ENCODE measurements at places on chromosomes 7 and 10.

DNA sequence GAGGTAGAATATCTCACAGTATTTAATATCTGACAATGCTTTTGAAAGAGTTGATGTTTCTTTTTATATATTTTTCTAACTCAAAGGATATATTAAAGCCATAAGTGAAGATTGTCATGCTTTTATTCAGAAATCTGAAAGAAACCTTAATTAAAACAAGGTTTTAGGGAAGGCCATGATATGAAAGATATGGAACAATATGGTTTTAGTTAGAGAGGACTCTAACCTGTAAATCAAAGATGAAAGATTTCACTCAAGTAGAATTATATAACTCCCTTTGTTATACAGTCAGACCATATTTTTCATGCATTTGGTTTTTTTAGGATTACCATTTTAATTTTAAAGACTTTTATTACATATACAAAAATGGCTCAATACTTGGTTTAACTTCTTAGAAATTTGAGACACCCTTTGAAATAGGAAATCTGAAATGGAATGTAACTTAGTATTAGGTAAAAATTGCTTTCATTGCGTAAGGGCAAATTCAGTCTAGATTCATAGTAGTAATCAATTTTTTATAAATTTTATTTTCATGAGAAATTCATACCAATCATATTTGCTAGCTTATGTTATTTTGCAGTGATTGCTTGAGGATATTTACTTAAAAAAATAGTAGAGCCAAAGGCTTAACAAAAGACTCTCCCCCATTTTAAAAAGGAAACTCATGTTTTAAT lies 119.8 kb downstream of the TWIST1 start:
- H3K4me1 ChIP-seq, result no peaks in the 10 kb centered on the region
- H3K27ac ChIP-seq, result no peak overlapping the region
- DNase-seq, result no peak
- H3K27me3 ChIP-seq, result no peaks in the 10 kb centered on the region

- DNase-seq, result peak; percentile 24
- no peak overlapping the region for H3K27ac ChIP-seq
- H3K27me3 ChIP-seq, result no peaks in the 10 kb centered on the region
- no peak overlapping the region for H3K4me3 ChIP-seq
- H3K36me3 ChIP-seq, result no peaks in the 10 kb centered on the region
Measured at GRCh38 chr10:76037531-76038155, 606.2 kb downstream of the LRMDA start.

DNA sequence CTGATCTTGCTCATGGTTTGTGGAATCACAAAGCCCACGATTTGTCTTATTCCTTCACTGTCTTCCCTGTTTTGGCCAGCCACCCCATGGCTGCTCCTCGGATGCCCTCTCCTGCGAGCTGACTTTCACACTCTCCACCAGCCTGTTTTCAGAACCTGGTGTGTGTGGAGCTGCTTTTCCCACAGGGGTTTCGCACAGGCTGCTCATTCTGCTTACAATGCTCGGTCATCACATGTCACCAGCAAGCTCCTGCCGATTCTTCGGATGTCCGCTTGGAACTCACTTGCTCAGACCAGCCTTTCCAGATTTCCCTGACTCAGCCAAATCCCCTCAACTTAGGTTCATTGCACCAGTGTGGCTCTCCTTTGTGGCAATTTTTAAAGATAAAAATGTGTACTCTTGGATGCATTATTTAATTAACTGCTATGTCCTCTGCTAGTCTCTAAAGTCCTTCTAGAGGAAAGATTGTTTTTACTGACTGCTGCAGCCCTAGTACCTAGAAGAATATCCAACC lies 1018.6 kb upstream of the LRRTM3 start:
- no peaks in the 10 kb centered on the region for H3K27me3 ChIP-seq
- DNase-seq, result no peak
- H3K4me1 ChIP-seq, result no peaks in the 10 kb centered on the region
- no peak overlapping the region for H3K4me3 ChIP-seq

DNA sequence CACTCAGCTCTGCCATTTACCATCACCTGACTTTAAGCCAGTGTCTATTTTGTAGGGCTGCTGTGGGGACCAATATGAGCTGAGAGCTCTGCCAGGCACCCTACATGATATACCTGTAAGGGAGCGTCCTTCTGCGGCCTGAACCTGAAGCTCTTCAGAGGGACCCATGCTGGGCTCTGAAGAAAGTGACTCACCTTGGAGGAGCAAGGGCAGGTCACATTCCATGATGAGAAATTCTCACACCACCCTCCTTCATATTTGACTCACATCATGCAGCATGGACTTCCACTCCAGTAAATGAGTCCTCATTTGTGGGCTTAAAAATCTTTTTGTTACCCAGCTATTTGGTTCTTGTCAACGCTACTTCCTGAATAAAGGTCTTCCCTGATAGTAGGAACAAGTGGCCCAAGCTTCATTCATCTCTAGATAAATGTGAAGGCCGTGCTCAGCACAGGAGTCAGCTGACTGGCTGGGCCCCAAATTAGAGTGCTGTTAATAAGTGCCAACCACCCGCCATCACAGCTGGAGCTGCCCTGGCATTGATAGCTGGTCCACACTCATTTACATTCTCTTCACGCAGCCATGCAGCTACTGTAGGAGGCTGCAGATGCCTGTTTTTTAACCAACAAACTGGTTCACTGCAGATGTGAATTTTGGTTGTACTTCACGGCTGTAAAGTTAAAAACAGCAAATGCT lies 78.4 kb downstream of the RNF216 start:
- peak overlapping the region; percentile 42 for H3K27ac ChIP-seq
- DNase-seq, result peak; percentile 11
- peaks cover 28% of the 10 kb centered on the region for H3K4me1 ChIP-seq
- no peak overlapping the region for H3K4me3 ChIP-seq
- H3K36me3 ChIP-seq, result peaks cover 53% of the 10 kb centered on the region

- DNase-seq, result peak; percentile 39
- H3K4me1 ChIP-seq, result no peaks in the 10 kb centered on the region
- H3K27me3 ChIP-seq, result peaks cover 5% of the 10 kb centered on the region
- no peak overlapping the region for H3K4me3 ChIP-seq
Measured at GRCh38 chr7:42645906-42646305, 266.0 kb downstream of the C7orf25 start.

DNA sequence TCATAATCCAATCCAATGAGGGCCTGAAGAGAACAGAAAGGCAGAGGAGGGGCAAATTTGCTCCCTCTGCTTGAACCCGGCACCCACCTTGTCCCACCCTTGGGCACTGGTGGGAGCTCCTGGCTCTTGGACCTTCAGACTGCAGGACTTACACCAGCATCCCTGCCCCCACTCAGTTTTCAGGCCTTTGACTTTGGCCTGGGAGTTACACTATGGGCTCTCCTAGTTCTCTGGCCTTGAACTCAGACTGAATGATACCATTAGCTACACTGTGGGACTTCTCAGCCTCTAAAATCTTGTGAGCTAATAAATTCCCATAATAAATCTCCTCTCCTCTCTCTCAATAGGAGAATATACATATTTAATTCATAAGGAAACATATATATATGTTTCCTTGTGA lies 114.4 kb downstream of the AHR start:
- H3K4me3 ChIP-seq, result no peak overlapping the region
- no peaks in the 10 kb centered on the region for H3K36me3 ChIP-seq
- H3K27me3 ChIP-seq, result no peaks in the 10 kb centered on the region
- H3K27ac ChIP-seq, result no peak overlapping the region
- DNase-seq, result no peak

DNA sequence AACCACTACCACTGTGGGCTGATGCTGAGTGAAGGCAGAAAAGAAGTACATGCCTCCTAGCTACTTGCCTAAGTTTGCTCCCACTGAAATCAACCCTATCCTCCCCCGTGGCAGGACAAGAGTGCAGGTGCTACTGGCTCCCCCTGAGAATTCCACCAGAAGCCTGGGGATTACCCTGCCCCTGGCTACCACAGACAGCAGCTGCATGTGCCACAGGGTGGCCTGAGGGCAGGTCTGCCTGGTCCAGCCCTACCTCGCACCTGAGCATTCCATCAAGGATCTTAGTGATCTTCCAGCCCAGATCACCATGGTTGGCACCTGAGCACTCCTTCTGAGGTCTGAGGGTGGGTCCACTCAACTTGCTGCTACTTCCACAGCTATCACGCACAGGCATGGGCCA lies 176.4 kb upstream of the SMIM30 start:
- H3K27ac ChIP-seq, result no peak overlapping the region
- DNase-seq, result no peak
- no peaks in the 10 kb centered on the region for H3K36me3 ChIP-seq
- no peaks in the 10 kb centered on the region for H3K27me3 ChIP-seq
- no peaks in the 10 kb centered on the region for H3K4me1 ChIP-seq

DNA sequence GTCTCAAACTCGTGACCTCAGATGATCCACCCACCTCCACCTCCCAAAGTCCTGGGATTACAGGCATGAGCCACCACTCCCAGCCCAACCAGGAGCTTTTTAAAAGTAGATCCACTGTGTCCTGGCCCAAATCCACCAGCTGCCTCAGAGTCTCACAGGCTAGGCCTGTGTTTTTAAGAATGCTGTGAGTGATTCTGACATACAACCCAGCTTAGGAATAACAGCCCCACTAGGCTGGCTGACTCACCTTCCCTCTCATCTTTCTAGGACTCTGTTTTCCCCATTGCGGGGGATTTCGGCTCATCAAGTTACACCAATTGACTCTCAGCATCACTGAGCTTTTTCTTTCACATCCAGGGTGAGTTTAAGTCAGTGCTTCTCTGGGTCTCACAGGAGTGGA lies 207.6 kb downstream of the SKIDA1 start:
- peaks cover 25% of the 10 kb centered on the region for H3K4me1 ChIP-seq
- DNase-seq, result peak; percentile 61
- H3K27me3 ChIP-seq, result no peaks in the 10 kb centered on the region
- no peak overlapping the region for H3K4me3 ChIP-seq

GRCh38 chr7:80882213-80882801 lies 36.5 kb downstream of the SEMA3C start:
- no peaks in the 10 kb centered on the region for H3K27me3 ChIP-seq
- DNase-seq, result no peak
- H3K4me1 ChIP-seq, result peaks cover 3% of the 10 kb centered on the region
- H3K27ac ChIP-seq, result peak overlapping the region; percentile 50

DNA sequence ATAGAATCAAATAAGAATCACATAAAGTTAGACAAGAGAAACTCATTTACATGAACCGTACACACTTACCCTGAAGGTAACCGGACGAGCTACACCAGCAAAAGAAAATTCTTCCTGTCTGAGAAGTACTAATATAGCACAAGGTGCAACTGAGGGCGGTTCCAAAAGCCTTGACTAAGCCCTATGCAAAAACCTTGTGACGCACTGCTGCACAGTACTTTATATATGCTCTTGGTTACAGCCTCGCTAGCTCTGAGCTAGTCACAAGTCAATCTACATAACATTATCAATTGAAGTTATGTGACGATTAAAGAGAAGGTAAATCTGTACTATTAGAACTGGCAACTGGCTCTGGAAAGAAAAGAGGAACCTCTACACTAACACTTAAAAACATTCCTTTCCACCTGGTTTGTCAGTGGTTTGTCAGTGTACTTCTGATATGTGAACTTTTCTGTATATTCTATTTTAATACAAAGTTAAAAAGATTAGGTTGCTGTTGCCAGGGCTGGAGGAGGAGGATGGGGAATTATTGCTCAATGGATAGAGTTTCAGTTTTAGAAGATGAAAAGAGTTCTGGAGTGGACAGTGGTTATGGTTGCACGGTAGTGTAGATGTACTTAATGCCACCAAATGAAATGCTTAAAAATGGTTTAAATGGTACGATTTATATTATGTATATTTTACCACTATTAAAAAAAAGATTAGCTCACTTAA lies 21.6 kb downstream of the NT5C3A start:
- peaks cover 4% of the 10 kb centered on the region for H3K4me1 ChIP-seq
- no peaks in the 10 kb centered on the region for H3K27me3 ChIP-seq
- peak; percentile 29 for DNase-seq

GRCh38 chr10:67917679-67918078 lies 33.2 kb downstream of the SIRT1 start:
- no peak overlapping the region for H3K27ac ChIP-seq
- H3K27me3 ChIP-seq, result no peaks in the 10 kb centered on the region
- H3K36me3 ChIP-seq, result peaks cover 10% of the 10 kb centered on the region
- H3K4me1 ChIP-seq, result no peaks in the 10 kb centered on the region
- DNase-seq, result no peak
- H3K4me3 ChIP-seq, result no peak overlapping the region

DNA sequence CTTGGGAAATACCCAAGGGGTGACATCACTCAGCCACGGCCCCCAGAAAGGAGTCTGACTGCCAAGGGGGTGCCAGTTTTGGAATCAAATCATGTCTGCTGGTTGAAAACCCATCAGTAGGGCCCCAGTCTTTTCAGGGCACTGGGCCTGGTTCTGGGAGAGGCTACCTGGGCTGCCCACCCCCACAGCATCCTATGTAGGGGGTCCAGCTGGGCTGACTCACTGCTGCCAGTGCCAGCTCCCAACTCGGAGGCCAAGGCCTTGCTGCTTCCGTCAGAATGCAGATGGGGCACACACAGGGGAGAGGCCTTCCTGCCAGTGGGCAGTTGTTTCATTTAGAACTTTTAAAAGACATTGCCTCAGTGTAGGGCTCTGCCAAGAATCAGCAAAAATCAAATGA lies 39.5 kb upstream of the DMBT1 start:
- peaks cover 13% of the 10 kb centered on the region for H3K27me3 ChIP-seq
- no peak for DNase-seq
- no peak overlapping the region for H3K4me3 ChIP-seq
- peaks cover 6% of the 10 kb centered on the region for H3K4me1 ChIP-seq
- no peak overlapping the region for H3K27ac ChIP-seq

DNA sequence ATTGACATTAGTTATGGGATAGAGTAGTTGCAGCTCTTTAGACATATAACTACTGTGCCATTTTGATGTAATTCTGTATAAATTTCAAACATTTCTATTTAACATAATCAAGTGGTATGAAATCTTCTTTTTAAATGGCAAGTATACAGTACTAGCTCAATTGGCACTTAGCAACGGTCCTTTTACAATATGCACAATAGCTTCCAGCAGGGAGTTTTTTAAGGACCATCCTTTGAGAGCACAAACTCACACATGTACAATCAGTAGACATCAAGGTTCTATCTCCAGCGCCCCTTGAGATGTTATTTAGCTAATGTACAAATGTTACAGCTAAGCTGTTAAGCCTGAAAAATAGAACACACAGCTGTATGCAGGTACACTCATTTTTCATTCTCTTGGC lies 480.7 kb downstream of the TFEC start:
- H3K36me3 ChIP-seq, result no peaks in the 10 kb centered on the region
- H3K4me3 ChIP-seq, result no peak overlapping the region
- H3K27me3 ChIP-seq, result no peaks in the 10 kb centered on the region

All from mesenchymal stem cell (in vitro differentiated cells and primary cell).